T-helper 2 cell (primary cell): ENCODE measurements at places on chromosomes 3 and 15.

- DNase-seq: no peak
Observed at GRCh38 chr3:189457631-189458412, 173.4 kb upstream of the TP63 start.

DNA sequence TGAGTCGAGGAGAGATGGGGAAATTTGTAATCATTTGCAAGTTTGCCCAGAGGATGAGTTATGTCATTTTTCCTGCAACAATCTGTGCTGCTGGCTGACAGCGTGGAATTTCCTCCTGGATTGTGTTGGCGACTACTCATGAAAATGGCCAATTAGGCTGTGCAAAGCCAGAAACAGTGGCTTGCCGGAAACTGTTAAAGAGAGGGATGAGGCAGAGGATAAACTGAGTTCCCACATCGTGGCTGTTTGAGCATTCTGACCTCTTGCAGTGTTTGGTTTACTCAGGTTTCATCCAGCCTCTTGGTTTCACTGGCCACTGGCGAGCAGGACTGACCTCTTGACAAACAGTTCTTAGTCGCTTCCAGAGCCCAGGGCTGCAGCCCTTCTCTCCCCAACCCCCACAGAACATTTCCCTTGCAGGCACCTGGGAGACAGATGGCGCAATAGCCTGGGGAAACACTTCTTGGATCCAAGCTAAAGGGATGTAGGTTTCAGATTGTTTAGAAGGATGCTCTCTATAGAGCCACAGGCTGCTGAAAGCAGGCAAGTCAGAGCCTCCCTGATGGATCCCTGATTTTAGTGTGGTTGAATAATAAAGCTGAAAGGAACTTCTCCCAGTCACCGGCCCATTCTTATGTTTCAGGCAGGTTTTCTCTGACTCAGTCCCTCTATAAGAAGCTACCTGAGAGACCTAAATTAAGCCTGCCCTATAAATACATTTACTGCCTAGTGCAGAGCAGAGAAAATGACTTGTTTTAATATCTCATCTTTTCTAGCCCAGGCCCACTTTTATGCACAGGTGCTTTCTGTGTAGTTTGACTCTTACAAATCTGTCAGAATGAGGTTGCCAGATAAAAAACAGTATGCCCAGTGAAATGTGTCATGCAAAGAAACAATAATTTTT is 92.8 kb upstream of the UBE2E1 start:
- DNase-seq: no peak

GRCh38 chr15:100785181-100786138 is 94.2 kb upstream of the ALDH1A3 start:
- DNase-seq: no peak

- no peak for DNase-seq
Observed at GRCh38 chr15:42011074-42011473, 9.8 kb downstream of the PLA2G4E start.

DNA sequence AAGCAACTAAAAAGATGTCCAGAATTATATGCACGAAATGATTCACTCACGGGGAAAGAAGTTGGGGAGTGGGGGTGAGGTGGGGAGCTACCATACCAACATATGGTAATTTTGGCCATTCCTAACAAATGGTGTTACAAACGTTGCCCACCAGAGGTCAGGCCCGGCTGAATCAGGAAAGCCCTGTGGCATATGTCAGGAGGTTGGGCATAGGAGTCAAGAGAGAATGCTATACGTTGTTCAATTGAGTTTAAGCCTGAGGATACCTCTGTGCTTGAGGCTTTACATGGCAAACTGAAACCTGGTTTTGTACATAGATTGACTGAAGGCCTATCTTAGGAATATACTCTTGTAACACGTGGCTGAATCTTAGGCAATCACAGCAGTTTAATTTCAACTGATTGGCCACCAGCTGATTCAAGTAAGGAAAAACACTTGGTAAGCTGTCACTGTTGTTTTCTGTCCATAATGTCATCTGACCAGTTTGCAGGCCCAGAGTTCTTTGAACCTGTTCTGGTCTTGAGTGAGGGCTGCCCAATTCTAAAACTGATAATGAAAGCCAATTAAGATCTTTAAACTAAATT is 23.4 kb upstream of the SLC2A2 start:
- no peak for DNase-seq

- no peak for DNase-seq
Observed at GRCh38 chr3:54935869-54936268, 8.0 kb upstream of the LRTM1 start.

DNA sequence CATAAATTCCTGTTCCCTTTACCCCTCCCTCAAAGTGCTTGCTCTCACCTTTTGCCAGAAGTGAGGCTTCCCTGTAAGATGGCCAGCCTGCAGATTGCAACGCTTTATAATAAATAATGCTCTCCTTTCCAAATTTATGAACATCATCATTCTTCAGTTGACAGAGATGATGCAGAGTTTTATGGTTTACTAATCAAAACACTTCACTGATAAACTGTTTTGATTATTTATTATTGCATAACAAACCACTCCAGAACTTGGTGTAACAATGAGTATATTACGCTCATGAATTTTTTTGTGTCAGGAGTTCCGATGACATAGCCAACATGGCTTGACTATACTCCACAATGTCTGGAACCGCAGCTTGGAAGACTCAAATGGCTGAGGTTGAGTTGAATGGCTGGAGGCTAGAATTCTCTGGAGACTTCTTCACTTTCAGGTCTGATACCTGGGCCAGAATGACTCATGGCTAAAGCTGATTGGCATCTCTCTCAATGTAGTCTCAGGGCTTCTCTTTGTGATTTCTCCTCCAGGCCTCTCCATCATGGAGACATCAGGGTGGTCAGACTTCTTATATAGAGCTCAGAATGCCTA is 27.3 kb upstream of the TGFBR2 start:
- DNase-seq: no peak
